AG08395 (cell line): ENCODE measurements at places on chromosomes 12 and 14.

DNA sequence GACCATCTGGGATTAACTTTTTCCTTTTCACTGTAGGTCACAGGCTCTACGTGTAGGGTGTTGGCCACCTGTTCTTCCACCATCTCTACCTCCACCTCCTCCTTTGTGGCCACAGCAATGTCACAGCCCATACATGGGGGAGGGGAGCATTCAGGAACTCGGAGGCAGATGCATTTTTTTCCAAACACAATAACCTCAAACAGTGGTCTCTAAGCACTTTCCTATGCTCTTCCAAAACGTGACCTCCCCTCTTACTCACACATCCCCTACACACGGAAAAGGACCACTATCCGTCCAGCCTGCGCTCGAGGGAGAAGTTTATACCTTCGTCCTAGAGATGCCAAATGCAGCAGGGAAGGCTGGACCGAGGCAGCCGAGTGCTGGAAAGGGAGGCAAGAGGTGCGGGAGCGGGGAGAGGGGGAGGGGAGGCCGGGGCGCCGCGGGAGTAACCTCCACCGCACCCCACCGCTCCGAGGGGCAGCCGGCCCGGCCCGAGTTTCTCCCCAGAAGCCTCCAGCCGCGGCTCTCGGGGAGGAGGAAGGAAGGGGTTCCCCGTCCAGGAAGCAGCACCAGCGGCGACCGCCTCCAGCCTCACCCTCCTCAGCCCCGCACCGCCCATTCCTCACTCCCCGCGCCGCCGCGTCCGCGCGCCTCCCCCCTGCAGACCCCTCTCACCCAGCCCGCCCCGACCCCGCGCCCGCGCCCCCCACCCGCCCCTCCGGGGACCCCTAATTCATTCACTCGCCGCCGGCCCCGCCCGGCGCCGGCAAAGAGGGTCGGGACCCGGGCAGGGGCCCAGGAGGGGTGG is 594 bp downstream of the KRAS start:
- DNase-seq = peak; percentile 12

DNA sequence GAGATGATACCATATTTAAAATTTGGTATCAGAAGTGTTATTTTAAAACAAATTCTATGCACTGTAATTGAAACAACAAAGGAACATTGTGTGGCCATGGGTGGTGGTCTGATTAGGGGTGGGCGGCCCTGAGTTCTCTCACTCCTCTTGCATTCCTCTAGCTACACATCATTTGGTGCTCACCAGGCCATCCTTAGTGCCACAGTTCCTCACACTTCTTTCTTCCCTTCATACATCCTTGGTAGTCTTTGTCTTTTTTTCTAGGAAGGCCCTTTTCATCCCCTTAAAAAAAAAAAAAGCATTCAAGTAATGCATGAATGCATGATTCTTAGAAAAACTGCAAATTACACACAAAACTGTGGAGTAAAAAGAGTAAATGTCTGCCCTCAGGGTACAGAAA is 2.4 kb upstream of the MANSC4 start:
- no peak for DNase-seq

- DNase-seq = no peak
Measured at GRCh38 chr14:104280902-104281767, 142.7 kb downstream of the KIF26A start.

DNA sequence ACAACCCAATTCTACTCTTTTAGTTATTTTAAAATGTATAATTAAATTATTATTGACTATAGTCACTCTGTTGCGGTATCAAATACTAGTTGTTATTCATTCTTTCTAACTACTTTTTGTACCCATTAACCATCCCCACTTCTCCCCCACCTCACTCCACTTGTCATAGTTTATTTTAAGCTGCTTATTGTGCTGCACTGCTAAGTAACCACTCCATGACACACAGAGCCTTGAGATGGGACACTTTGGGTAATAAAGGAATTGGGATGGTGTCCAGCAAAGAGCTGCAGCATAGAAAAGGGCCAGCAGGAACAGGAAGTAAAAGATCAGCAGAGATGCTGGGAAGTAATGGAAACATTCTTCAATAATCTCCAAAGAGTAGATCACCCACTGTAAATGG is 123.0 kb downstream of the RPS29 start:
- no peak for DNase-seq

- DNase-seq = no peak
Measured at GRCh38 chr12:67352682-67353081, 83.5 kb downstream of the CAND1 start.

DNA sequence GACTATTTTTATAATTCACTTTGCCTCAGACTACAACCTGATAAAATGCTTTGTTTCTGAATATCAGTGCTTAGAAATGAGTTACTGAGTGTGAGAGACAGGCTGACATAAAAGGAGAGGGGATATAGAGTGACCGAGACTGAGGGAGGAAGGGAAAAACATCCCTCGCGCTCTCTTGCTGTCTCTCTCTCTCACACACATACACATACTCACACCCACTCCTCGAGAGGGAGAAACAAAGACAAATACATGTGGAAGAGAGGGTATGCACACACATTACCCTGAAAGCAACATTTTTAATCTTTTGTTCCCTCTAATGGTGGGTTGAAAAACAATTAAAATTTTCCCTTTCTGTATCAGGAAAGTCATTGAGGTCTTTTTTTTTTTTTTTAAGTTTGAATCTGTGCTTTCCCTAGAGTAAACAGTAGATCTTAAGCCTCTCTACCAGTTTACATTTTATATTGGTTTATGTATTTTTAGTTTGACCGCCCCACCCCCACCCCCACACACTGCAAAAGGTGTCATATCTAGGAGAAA is 45.3 kb downstream of the FRS2 start:
- no peak for DNase-seq

DNA sequence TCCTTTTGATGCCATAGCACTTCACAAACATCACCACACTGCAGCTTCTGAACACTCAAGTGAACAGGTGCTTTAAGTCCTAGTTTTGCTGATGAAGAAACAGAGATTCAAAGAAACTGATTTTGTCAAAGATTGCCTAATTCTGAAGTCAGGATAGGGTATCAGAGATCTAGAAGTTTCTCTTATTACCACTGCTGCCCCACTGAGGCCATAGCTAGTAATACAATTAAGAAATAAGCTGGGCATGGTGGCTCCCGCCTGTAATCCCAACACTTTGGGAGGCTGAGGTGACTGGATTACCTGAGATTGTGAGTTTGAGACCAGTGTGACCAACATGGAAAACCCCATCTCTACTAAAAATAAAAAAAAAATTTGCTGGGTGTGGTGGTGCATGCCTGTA is 458.3 kb upstream of the SEL1L start:
- no peak for DNase-seq

GRCh38 chr14:99393059-99393655 is 87.5 kb downstream of the SETD3 start:
- DNase-seq = peak; percentile 39

GRCh38 chr12:53227836-53228235 is 4.2 kb downstream of the RARG start:
- DNase-seq = no peak

- peak; percentile 61 for DNase-seq
Measured at GRCh38 chr12:50986966-50987737, 34.8 kb downstream of the HIGD1C start.

DNA sequence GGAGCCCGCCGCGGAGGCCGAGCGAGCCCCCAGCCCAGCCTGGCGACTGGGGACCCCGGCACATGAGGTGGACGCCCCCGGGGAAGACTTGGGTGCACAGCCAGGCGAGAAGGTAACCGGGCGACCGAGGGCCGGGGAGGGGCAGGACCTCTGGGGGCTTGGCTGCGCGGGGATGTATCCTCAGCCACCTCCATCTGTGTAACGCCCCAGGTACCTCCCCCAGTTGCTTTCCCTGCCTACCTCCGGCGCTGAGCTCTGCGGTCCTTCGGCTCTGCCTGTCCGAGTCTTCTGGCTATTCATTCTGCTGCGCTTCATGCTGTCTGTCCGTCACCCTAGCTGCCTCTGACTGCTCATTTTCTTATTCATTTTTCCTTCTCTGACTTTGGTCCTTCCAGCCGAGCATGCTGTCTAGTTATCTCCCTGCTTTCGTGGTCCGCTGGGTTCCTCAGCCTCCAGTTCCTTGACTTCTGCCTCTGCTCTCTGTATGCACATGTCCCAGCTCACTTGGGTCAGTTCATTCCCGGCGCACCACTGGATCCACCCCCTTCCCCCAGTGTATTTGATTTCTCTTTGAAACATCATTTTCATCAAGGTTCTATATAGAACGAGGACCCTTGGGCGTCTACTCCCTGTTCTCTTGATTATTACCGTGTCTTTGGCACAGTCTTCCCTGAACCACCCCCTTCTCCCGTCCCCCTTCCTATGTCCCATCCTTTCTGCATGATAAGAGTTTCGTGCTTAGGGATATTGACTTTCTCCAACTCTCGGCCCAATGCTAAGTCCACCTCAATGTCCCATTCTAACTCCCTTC is 612 bp downstream of the PHC1 start:
- DNase-seq = peak; percentile 41

GRCh38 chr12:37546206-37546605 is 770.4 kb upstream of the ALG10B start:
- DNase-seq = no peak

DNA sequence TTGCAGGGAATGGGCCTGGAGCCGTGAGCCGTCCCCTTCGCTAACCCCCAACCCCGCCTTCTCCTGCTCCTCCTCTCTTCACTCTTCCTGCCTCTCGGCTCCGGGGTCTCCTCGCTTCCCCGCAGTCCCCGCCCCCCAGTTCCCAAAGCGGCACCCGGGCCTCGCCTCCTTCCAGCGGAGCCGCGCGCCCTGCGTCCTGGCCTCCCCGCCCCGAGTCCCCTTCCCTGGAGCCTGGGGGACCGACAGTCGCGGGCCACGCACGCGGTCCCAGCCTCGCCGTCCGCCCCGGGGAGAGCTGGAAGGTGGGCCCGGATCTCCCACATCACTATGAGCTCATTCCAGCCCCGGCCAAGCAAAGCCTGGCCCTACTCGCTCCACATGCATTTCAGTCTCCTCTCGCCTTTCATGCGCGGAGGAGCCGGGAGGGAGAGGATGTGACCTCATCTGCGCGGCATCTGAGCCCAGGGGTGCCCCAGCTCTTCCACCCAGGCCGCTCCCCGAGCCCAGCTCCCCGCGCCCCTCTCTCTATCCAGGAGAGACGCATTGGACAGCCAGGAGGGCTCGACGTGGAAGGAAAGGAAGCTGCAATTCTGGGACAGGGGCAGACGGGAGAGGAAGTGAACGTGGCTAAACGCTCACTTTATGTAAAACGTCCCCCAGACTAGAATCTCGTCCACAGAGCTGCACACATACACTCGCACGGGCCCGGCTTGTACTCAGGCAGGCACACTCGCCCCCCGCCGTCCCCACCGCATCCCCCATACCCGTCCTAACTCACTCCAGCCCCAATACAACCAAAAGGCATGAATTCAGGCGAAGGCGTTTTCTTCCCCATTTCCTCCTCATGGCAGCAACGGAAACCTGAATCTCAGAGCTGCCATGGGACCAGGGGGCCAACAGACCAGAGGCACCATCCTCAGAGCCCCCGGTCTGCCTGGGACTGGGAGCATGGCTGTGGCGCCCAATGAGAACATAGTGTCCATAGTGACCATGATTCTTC is 108.7 kb upstream of the CCND2 start:
- DNase-seq = peak; percentile 38

- DNase-seq = no peak
Measured at GRCh38 chr12:7864601-7865150, 8.0 kb downstream of the SLC2A14 start.

- DNase-seq = no peak
Measured at GRCh38 chr12:58029260-58029659, 87.9 kb downstream of the ATP23 start.

- no peak for DNase-seq
Measured at GRCh38 chr12:62914443-62915203, 20.3 kb downstream of the PPM1H start.

- DNase-seq = no peak
Measured at GRCh38 chr12:14514946-14515345, 52.7 kb downstream of the PLBD1 start.

GRCh38 chr12:71840231-71840847 is 780 bp downstream of the TBC1D15 start:
- peak; percentile 66 for DNase-seq

- DNase-seq = no peak
Measured at GRCh38 chr12:89817501-89818226, 109.0 kb upstream of the ATP2B1 start.

DNA sequence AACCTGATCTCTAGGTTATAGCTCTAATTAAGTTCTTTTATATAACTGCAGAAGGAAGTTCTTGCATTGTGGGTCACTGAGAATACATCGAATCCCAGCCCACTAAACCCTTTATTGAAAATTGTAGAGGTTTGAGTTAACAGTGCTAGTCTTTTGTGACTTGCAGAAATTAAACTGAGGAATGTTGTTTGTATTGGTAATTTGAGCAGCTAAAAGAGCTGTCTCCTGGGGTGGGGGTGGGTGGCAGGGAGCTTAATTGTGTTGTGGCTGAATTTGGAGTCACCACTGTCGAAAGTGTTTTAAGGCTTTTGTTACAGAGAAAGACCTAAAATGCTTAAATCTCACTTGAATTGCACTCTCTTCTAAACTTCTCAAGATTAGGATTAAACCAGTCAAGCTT is 3.2 kb upstream of the COX8C start:
- DNase-seq = no peak

GRCh38 chr12:46770501-46771183 is 55.2 kb downstream of the SLC38A4 start:
- peak; percentile 37 for DNase-seq

- DNase-seq = no peak
Measured at GRCh38 chr14:70594461-70594860, 6.0 kb downstream of the MED6 start.

DNA sequence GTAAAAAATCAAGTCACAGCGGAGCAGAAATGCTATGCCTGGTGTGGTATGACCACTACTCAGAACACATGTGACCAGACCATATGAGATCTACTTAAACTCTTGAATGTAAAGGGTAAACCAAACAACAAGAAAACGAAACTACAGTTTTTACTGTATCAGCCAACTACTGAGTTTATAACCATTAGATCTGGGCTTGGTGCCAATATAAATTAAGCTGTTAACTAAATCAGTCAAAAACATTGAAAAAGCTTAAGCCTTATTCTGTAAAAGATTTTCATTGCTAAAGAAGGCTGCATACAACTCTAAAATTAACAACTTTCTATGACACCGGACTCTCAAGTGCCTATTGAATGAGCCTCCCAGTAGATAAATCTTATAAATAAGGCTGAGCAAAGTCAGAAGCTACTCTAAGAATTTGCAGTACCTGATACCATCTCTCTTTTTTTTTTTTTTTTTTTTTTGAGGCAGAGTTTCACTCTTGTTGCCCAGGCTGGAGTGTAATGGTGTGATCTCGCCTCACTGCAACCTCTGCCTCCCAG is 35.4 kb downstream of the SPTLC2 start:
- peak; percentile 29 for DNase-seq

DNA sequence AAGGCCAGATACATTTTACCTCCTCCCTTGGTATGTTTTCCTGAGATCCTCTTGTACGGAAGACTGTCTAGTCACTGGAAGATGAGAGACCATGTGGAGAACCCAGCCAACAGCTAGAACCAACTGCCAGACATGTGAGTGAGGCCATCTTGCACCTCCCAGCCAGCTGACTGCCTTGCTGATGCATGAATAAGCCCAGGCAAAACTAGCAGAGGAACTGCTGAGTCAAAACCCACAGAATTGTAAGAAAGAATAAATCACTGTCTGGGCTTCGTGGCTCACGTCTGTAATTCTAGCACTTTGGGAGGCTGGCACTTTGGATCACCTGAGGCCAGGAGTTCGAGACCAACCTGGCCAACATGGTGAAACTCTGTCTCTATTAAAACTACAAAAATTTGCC is 160.0 kb downstream of the TPH2 start:
- DNase-seq = no peak
